ENCODE measurements at places on chromosomes 4 and X.

DNA sequence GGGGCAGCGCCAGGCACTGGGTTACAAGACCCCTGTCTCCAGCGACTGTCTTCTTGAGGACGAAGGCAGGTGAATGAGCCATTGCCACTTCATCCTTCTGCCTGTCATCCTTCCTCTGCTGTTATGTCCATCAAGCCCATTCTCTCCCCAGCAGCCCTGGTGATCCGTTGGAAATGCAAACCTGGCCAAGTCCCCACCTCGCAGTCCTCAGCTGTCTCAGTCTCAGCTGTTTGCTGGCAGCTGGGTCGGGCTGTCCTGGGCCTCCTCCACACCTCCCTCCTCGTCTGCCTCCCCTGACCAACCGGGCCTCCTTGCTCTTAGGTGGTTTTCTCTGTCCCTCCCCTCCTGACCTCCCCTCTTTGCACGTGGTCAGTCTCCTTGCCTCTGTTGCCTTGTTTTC, 38.0 kb downstream of the PTTG2 start:
- DNase-seq, result no peak

DNA sequence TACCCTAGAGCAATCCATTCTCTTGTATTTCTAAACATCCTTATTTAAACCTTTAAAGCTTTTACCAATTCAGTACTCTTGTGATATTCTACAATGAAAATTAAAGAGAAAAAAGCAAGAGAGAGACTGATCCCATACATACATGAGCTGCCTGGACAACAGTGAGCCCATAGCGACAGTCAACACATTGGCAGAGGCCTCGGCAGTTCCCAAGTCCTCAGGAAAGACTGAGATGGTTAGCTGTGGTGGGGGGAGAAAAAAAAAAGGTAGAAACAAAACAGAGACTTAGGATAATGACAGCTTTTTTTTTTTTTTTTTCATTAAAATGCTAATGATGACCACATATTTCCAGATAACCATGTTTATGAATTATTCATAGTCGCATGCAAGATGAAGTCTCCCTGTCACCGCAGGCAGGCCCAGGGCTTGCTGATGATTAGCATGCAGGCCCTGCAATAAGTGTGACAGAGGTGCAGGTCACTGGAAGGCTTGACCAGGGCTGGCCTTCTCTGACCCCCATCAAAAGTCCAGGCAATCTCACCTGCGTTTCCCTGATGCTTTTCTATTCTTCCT, 148.8 kb downstream of the APBB2 start:
- DNase-seq, result no peak

- no peak for DNase-seq
Observed at GRCh38 chrX:22135171-22135711, 103.1 kb downstream of the PHEX start.

GRCh38 chr4:84547211-84547610, 35.7 kb upstream of the CDS1 start:
- no peak for DNase-seq

DNA sequence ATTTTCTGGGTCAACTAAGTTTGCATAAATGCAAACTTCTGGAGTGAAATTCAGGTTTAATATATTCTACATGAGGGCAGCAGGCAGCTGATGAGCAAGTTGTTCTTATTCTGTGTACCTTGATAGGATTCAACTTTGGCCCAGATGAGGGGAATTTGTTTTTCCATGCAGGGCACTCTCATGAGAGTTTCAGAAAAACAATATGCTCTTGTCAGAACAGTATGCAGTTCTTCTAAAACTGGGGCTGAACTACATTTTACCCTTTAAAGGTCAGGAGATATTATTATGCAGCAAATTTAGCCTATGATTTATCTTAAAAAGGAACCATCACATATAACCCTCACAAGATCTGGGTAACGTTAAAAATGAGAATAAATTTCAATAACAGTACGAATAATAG, 19.2 kb downstream of the GPRIN3 start:
- no peak for DNase-seq

GRCh38 chrX:100274916-100275315, 135.2 kb downstream of the PCDH19 start:
- DNase-seq, result no peak

- no peak for DNase-seq
Observed at GRCh38 chr4:158374318-158374717, 147.4 kb upstream of the RXFP1 start.

GRCh38 chr4:139645458-139645857, 20.2 kb upstream of the MGST2 start:
- no peak for DNase-seq

GRCh38 chr4:112321776-112322684, 24.9 kb downstream of the ALPK1 start:
- peak; percentile 69 for DNase-seq

- no peak for DNase-seq
Observed at GRCh38 chrX:10121787-10122186, 35.0 kb upstream of the CLCN4 start.

DNA sequence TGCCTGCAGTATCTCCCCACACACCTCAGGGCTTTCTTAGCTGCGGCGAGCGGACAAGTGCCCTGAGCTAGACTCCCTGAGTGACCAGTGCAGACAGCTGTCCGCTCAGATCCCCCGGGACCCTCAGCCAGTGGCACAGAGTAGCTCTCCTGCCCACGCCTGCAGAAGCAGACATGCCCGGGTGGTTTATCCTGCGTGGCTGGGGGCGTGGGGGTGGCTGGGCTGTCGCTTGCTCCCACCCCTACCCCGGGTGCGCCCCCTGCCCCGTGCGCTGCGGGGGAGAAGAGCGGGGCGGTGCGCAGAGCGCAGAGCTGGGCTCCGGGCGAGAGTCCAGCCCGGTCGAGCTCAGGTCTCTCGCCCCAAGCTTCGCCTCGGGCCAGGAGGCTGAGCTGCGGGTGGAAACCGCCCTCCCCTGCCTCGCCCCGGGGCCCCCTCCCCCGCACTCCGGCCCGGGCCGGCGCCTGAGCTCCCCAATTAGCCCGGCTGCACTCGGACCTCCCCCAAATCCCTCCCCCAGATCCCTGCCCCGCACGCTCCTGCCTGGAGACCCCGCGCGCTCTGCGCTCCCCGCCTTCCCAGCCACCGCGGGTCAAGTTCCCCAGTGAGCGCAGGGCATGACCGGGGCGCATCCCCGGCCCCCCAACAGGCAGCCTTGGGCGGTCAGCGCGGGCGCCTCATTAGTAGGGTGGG, 11.7 kb upstream of the SHOX start:
- no peak for DNase-seq

DNA sequence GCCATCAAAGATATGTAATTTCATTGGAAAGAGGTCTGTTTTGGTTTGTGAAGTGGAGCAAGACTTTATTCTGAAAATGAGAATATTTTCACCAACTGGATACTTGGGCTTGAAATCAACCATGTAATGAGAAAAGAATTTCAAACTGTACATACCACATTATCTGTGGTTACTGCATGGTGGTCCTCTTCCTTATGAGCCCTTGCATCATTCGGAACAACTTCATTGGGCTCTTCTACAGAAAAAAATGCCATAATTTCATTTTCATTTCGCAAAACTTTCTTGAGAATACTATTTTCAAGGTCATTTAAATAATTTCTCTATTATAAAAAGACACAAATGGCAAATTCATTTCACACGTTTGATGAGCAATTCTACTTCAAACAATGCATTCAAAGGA, 148.6 kb upstream of the RPS6KA6 start:
- no peak for DNase-seq

DNA sequence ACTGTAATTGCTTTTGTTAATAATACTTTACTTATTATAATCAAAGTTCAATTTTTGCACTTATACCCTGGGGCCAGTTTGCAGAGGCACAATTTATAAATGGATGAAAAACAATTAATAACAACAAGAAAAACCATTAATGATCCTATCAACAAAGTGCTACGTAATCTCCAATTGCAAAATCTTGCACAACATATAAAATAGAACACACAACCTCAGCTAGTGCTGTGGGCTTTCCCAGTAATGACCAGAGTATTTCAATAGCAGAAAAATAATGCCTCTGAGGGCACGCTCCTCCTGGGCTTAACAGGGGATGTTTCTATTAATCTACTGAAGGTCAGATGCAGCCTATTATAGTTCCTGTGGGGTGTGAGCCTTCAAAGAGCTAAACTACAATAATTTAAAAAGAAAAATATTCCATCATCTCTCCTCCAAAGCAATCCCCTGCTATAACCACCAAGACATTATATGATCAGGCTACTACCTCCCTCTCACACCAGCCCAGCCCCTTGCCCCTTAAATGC, 508.5 kb upstream of the SLIT2 start:
- DNase-seq, result no peak

DNA sequence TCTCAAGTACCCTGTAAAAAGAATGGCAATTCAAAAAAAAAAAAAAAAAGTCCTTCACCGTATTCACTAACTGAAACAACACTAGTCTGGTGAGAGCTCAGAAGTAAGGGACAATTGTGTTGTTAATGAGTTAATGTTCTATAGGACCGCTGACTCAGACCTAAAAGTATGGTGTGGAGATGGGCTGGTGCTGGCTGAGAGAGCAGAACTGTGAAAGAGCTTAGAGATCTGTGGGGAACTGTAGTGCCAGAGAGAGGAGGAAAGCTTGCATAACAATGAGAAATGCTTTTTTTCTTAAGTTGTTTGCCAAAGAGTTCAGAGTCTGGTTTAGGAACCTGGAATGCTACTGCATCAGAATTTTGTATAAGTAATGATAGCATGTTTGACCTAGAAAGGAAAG, 65.1 kb downstream of the LHFPL1 start:
- DNase-seq, result no peak

DNA sequence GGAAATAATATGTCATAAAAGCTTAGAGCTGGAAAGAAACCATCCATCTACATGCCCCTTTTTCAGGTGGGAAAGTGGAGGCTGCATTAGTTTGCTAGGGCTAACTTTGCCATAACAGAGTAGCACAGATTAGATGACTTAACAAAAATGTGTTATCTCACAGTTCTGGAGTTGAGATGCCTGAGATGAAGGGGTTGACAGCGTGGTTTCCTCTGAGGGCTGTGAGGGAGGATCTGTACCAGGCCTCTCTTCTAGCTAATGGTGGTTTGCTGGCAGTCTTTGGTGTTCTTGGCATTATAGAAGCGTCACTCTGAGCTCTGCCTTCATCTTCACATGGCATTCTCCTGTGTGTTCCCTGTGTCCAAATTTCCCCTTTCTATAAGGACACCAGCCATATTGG, 2.4 kb downstream of the CHRNA9 start:
- DNase-seq, result no peak

GRCh38 chr4:110088670-110089069, 109.7 kb downstream of the ELOVL6 start:
- no peak for DNase-seq

GRCh38 chr4:169404960-169405359, 134.2 kb upstream of the SH3RF1 start:
- no peak for DNase-seq

DNA sequence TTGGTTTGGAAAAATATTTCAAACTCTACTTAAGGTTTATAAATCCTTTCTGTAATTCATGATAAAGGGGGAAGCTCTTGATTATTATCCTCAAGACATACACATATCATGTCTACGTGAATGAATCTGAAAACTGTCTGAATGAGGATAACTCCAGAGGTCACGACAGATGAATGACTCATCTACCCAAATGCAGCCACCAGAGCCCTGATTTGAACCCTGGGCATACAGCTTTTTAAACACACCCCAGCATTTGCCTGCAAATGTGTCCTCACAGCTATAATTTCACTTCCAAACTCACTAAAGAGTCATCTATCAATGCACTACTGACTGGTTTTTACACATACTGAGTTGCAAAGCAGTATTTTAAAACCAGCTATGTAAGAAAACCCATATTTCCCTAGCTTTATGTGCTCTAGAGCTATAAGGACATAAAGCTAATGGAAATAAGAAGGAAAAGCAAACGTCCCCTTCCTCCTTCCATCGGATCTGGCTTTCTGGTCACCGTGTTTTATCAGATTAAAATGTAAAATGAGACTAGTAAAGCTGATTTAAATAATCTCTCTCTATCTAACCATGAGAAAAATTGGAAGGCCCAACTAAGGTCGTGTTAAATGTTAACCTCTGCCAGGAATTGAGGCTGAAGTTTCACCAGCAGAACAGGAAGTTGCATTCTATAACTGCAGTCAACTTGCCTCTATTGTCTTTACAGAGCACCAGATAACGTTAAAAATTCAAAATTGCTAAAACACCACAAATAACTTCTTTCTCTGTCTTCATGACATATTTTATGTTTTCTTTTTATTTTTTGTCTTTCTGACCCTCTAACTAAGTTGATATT, 63.1 kb upstream of the SPP1 start:
- no peak for DNase-seq

DNA sequence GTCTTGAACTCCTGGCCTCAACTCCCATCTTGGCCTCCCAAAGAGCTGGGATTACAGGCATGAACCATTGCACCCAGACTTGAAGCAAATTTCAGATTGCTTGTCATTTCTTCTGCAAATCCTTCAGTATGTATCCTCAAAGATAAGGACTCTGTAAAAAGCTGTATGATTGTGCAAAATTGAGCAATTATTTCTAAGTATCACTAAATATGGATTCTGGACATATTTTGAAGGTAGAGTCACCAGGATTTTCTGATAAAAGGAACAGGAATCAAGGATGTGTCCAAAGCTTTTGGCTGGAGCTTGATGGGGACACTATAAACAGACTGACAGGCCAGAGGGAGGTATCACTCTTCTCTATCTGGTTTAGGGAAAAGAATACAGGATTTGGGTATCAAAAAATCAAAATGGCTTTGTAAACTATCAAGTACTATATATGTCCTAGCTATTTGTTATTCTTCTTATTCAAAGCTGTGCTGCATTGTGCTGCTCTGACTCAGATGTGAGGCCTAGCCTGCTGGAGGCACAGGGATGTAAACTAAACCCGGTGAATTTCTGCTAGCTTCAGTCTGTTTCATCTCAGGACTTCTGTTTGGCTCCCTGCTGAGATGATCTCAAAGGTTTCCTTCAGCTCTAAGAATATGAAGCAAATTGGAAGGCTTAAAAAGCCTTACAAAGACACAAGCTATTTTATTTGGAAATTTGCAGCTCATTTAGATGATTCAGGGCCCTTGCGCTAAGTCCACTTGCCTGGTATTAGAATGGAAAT, 8.3 kb downstream of the RPS4X start:
- DNase-seq, result no peak

- no peak for DNase-seq
Observed at GRCh38 chr4:96784336-96784735, 944.4 kb downstream of the PDHA2 start.

DNA sequence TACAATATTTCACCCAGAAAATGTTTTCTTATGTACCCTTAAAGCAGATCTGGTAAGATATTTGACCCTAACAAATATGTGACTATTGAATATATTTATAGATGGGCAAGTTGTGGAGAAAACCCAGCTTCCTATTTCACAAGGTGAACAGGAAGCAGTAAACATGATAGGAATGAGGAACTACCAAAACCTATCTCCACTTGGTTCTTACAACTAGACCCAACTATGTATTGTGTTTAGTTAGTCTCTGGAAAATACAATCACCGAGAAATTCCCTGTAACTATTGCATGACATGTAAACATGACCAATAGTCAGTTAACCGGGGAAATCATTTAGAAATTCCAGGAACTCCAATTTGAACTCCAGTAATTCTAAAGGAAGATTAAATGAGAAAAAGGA, 8.4 kb upstream of the RXFP1 start:
- no peak for DNase-seq

- no peak for DNase-seq
Observed at GRCh38 chr4:17817027-17817426, 6.2 kb downstream of the NCAPG start.

GRCh38 chr4:157558016-157558415, 337.5 kb downstream of the GRIA2 start:
- DNase-seq, result no peak

- no peak for DNase-seq
Observed at GRCh38 chr4:169485086-169485485, 127.3 kb downstream of the NEK1 start.
